Naive B cell (primary cell): ENCODE measurements at places on chromosomes 3 and 15. TPM values are rescaled to one million over a fixed set of nuclear protein-coding genes. Genes with fewer than 3 reads are reported as not detected.

The RBP2 gene
- not detected for polyA plus RNA-seq

The ST8SIA2 gene
- polyA plus RNA-seq, result not detected

The GOLGA6L24 gene
- not detected for polyA plus RNA-seq

The CCR9 gene
- 0.77 TPM for polyA plus RNA-seq

The CLCN2 gene
- 1.2 TPM for polyA plus RNA-seq

The ZNF501 gene
- 7.8 TPM for polyA plus RNA-seq
